Fibroblast of skin of left biceps (primary cell): ENCODE measurements at places on chromosomes 13 and 19.

DNA sequence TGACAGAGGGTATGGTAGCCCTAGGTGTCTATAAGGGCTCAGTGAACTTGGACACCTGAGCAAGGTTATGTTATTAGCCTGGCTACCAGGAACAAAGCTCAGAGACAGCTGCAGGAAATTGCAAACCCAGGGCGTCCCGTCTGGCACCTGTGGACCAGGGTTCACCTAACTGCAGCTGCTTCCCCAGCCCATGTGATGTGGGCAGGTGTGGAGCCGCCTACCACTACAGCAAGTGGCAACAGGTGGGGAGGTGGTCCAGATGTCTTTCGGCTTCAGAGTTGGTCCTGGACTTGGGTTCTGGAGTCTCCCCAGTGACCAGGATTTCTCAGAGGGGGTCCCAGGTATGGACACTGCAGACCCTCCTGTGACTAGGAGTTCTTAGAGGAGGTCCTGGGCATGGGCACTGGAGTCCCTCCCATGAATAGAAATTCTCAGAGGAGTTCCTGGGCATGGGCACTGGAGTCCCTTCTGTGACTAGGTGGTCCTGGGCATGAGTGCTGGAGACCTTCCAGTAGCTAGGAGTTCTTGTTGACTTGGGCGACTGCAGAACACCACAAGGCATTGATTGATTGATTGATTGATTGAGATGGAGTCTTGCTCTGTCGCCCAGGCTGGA lies 25.2 kb downstream of the ACTL9 start:
- DNase-seq: no peak

GRCh38 chr19:43562698-43563241 lies 12.6 kb downstream of the XRCC1 start:
- peak; percentile 19 for DNase-seq

GRCh38 chr19:48415395-48415794 lies 21.9 kb downstream of the GRIN2D start:
- no peak for DNase-seq

DNA sequence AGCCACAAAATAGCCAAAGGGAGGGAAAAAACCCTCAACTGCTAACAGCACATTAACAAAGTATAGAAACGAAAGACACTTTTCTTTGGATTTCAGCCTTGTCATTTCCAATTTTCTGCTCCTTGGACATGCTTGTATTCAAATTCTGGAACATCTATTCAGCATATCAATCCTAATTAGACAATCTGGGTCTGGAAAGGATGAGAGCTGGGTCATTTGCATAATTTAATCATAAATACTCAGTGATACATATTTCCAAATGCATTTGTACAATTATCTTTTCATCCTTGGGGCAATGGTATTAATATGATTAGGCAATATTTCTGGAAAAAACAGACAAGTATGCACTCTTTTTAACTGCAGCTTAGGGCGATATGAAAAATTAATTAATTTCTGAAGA lies 14.3 kb downstream of the DACH1 start:
- DNase-seq: no peak

DNA sequence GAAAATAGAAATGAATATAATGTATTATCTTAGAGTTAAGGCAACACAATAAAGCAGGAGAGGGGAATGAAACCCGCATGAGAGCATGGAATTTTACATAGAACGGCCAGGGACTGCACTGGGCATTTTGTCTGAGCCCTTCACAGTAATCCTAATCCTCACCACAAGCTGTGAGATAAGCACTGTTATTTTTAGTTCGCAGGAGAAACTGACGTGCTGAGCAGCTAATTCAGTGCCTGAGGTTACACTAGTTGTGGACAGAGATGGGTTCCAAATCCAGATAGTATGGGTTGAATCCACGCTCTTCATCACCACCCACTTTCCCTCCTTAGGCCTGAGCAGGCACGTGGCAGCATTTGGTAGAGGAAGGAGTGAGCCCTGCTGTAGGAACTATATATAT lies 24.8 kb upstream of the ZNF527 start:
- DNase-seq: no peak

- DNase-seq: no peak
These were observed at the start of gene TNNI3 for GRCh38 chr19:55157064-55157908. TSS of gene TNNI3 (minus strand) at chr19:55157732. CDS start at chr19:55157589, 143 bp downstream.

GRCh38 chr19:34667349-34668076 lies 9.4 kb downstream of the SCGB2B2 start:
- DNase-seq: no peak

GRCh38 chr13:88601949-88602348 lies 930.8 kb downstream of the SLITRK5 start:
- DNase-seq: no peak

DNA sequence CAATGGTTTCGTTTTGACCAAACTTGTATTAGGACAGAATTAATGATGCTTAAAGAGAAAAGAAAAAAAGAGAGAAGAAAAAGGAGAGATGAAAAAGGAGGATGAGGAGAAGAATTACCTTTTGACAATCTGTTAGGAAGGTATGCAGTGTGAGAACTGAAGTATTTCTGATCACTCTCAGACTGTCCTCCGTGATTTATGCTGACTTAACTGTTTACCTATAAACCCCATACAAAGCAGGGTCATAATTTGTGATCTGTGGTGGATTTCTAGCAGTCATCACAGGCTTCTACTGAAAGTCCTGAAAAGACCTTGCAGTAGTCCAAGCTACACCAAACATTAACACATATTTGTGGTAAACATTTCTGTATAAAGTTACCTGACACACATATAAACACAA lies 93.9 kb downstream of the PCDH17 start:
- DNase-seq: no peak
